Pancreas (tissue), 10 donors: ENCODE measurements at places on chromosomes 13 and 19.
A peak's percentile ranks its signal among the peaks of the same experiment; 100 is the strongest.

- no peaks in the 10 kb centered on the region for H3K4me1 ChIP-seq
- no peaks in the 10 kb centered on the region for H3K36me3 ChIP-seq
- no peak overlapping the region for H3K27ac ChIP-seq
- no peak overlapping the region for H3K4me3 ChIP-seq
These were observed 3.6 kb downstream of the SEMA6B start for GRCh38 chr19:4555657-4556561.

DNA sequence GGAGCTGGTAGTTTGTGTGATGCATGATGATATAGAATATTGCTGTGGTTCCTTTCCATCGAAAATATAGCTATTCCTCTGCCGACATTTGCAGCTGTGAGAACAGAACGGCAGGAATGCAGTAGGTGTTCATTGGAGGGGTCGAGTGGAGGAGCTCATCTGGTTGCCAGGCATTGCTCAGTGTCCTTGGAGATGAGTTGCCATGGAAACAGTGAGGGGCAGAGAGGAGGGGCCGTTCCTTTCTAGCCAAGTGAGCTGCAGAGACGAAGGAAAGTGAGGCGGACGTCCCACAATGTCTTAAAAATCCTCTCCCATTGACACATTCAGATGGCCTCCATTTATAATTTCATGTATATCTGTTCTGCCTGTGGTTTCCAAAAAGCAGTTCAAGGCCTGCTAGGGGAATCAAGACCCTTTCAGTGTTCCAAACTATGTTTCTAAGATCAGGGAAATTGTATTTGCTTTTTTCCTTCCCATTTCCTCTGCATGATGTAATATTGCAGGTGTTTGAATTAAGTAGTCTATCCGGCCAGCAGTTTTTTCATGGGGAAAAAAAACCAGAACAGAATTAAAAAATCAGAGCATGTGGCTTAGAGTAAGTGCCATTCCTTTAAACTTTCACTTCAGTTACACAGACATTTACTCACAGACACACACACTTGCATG, 41.2 kb upstream of the ZNF835 start:
- no peaks in the 10 kb centered on the region for H3K4me1 ChIP-seq
- no peak overlapping the region for H3K4me3 ChIP-seq
- H3K27me3 ChIP-seq, result no peaks in the 10 kb centered on the region
- no peak for DNase-seq
- H3K36me3 ChIP-seq, result no peaks in the 10 kb centered on the region
- no peak overlapping the region for H3K27ac ChIP-seq

GRCh38 chr13:114140906-114141250, 8.5 kb upstream of the RASA3 start:
- H3K4me3 ChIP-seq, result no peak overlapping the region
- peaks cover 13% of the 10 kb centered on the region for H3K4me1 ChIP-seq
- no peaks in the 10 kb centered on the region for H3K36me3 ChIP-seq
- H3K27ac ChIP-seq, result no peak overlapping the region
- H3K27me3 ChIP-seq, result no peaks in the 10 kb centered on the region

DNA sequence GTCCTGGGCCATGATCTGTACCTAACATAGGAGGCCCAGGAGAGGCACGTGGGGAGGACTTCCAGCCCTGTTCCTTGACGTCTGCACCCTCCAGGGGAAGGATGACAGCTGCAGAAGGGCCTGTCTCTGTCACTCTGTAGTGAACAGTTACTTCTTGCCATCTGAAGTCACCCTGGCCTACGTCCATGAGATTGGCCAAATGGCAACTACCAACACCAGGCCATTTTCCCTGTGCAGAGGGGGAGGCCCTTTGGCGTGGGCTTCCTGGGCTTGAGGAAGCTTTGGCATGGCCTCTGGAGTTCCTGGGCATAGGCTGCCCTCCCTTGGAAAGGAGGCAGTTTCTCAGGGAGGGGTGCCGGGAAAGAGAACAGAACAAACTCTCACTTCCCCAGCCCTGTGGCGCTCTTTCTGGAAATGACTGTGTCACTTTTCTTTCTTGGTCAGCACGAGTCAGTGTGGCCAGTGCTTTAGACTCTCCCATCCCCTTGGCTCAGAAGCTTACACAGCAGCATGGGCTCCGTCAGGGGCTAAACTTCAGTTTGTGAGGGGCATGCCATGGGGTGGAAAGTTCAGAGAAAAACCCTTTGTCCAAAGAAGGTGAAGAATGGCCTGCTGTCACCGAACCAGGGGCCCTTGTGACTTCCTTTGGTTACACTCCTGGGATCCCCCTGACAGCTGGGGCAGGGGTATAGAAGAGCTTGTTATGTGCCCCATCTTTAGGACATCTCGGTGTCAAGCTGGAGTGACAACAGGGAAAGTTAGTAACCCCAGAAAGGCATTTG, 5.3 kb downstream of the CARM1 start:
- no peak overlapping the region for H3K4me3 ChIP-seq
- no peak for DNase-seq
- H3K27me3 ChIP-seq, result no peaks in the 10 kb centered on the region
- no peaks in the 10 kb centered on the region for H3K36me3 ChIP-seq
- H3K4me1 ChIP-seq, result no peaks in the 10 kb centered on the region

- H3K4me1 ChIP-seq, result no peaks in the 10 kb centered on the region
- no peaks in the 10 kb centered on the region for H3K27me3 ChIP-seq
- H3K4me3 ChIP-seq, result no peak overlapping the region
- no peak for DNase-seq
- H3K27ac ChIP-seq, result no peak overlapping the region
These were observed 34.9 kb upstream of the ZNF83 start for GRCh38 chr19:52673014-52673413.

- H3K4me1 ChIP-seq, result no peaks in the 10 kb centered on the region
- DNase-seq, result no peak
- no peaks in the 10 kb centered on the region for H3K27me3 ChIP-seq
- no peaks in the 10 kb centered on the region for H3K36me3 ChIP-seq
These were observed 2411.1 kb downstream of the PCDH9 start for GRCh38 chr13:64819081-64819480.

- H3K27ac ChIP-seq, result no peak overlapping the region
- no peak overlapping the region for H3K4me3 ChIP-seq
- no peaks in the 10 kb centered on the region for H3K4me1 ChIP-seq
- DNase-seq, result no peak
- H3K27me3 ChIP-seq, result no peaks in the 10 kb centered on the region
- no peaks in the 10 kb centered on the region for H3K36me3 ChIP-seq
These were observed 3.0 kb upstream of the NAA16 start for GRCh38 chr13:41307884-41308640.

- no peak overlapping the region for H3K27ac ChIP-seq
- no peaks in the 10 kb centered on the region for H3K27me3 ChIP-seq
- H3K4me3 ChIP-seq, result no peak overlapping the region
- H3K4me1 ChIP-seq, result no peaks in the 10 kb centered on the region
- no peaks in the 10 kb centered on the region for H3K36me3 ChIP-seq
These were observed 13.2 kb downstream of the ADGRE3 start for GRCh38 chr19:14661372-14661924.

GRCh38 chr19:8333767-8334457, 9.2 kb downstream of the KANK3 start:
- H3K4me3 ChIP-seq, result peak overlapping the region; percentile 41
- no peak overlapping the region for H3K27ac ChIP-seq
- H3K36me3 ChIP-seq, result no peaks in the 10 kb centered on the region
- no peaks in the 10 kb centered on the region for H3K4me1 ChIP-seq
- H3K27me3 ChIP-seq, result no peaks in the 10 kb centered on the region
- peak; percentile 61 for DNase-seq

- H3K36me3 ChIP-seq, result no peaks in the 10 kb centered on the region
- no peak overlapping the region for H3K27ac ChIP-seq
- no peak overlapping the region for H3K4me3 ChIP-seq
- no peaks in the 10 kb centered on the region for H3K27me3 ChIP-seq
These were observed 54.0 kb downstream of the KCNRG start for GRCh38 chr13:50069261-50069660.

DNA sequence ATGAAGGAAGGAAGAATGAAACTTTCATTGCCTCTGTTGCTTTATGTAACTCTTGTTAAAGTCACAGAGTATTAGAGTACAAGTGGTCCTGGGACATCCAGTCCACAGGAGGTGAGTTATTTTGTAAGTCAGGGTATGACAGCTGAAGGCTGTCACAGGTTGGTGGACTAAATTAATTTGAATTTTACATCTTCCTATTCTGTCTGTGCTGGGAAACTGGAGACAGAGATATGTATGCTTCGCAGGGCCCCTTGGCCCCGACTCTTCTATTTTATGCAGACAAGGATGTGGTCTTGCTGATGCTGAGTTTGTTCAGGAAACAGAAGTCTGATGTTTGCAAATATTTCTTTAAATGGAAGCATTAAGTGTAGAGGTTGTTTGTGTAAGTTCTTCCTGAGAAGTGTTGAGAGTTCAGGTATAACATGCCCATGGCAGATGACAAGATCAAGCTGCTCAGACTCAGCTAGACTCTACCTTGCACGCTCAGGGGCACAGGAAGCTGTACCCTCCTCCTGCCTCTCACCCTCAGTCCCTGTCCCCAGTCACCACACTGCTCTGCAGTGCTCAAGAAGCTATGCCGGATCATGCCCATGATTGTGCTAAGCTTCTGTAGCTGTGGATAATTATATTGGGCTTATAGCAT, 23.4 kb downstream of the RASL11A start:
- no peak for DNase-seq
- H3K36me3 ChIP-seq, result no peaks in the 10 kb centered on the region
- no peaks in the 10 kb centered on the region for H3K27me3 ChIP-seq
- no peak overlapping the region for H3K27ac ChIP-seq

DNA sequence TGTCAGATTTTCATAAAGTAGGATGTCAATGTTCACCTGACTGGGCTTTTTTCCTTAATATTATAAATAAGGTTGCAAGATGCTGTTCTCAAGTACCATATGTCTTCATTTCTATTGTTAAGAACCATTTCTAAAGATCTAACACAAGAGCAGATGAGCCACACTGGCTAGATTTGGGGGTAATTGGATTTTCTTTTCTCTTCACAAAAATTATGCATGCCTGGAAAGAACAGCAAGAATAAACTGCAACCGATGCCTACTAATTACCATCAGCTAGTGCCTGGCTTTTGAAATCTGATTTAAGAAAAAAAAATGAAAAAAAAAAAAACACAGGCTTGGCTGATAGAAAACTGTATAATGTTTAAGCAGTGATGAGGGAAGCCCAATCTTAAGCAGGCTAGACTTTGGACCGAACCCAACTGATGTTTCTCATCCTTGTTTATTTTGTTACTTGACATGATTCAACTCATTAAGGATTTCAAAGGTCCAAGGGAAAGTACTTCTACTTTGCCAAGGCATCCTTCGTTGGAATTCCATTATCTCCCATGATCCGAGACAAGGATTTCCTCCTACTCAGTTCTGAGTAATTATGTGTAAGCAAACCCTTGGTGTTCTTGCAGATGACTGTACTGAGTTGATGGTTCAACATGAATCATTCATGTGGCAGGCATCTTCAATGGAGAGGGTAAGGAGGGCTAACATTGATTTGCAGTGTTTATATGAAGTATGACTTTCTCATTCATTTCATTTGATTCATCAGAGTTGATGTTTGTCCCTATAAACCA, 300.5 kb downstream of the SPRY2 start:
- no peak overlapping the region for H3K27ac ChIP-seq
- no peak for DNase-seq
- no peaks in the 10 kb centered on the region for H3K27me3 ChIP-seq
- no peaks in the 10 kb centered on the region for H3K36me3 ChIP-seq
- no peak overlapping the region for H3K4me3 ChIP-seq

DNA sequence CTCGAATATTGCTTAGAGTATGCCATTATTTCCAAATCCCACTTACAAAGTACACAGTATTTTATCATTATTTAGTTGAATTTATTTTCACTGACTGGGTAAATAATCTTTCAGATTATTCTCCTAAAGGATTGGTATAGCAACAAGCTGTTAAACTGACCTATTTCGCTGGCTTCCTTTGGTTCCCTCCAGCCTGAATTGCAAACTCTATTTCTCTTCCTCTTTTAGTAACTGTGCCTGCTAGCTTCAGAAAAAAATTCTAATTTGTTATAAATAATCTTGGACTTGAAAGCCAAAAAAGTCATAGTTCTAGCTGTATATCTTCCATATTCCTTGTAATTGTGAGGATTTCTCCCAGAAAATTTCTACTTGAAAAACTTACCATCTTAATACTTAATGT, 15.0 kb upstream of the CCNA1 start:
- H3K4me3 ChIP-seq, result no peak overlapping the region
- H3K27ac ChIP-seq, result no peak overlapping the region
- no peaks in the 10 kb centered on the region for H3K27me3 ChIP-seq
- DNase-seq, result no peak
- no peaks in the 10 kb centered on the region for H3K36me3 ChIP-seq
- no peaks in the 10 kb centered on the region for H3K4me1 ChIP-seq

- DNase-seq, result no peak
- peaks cover 6% of the 10 kb centered on the region for H3K4me1 ChIP-seq
- H3K27me3 ChIP-seq, result no peaks in the 10 kb centered on the region
These were observed 134.2 kb downstream of the MIPEP start for GRCh38 chr13:23754997-23755396.
